ENCODE measurements at places on chromosomes 1 and 21. TPM values are rescaled to one million over a fixed set of nuclear protein-coding genes. Genes with fewer than 3 reads are reported as not detected.

DNA sequence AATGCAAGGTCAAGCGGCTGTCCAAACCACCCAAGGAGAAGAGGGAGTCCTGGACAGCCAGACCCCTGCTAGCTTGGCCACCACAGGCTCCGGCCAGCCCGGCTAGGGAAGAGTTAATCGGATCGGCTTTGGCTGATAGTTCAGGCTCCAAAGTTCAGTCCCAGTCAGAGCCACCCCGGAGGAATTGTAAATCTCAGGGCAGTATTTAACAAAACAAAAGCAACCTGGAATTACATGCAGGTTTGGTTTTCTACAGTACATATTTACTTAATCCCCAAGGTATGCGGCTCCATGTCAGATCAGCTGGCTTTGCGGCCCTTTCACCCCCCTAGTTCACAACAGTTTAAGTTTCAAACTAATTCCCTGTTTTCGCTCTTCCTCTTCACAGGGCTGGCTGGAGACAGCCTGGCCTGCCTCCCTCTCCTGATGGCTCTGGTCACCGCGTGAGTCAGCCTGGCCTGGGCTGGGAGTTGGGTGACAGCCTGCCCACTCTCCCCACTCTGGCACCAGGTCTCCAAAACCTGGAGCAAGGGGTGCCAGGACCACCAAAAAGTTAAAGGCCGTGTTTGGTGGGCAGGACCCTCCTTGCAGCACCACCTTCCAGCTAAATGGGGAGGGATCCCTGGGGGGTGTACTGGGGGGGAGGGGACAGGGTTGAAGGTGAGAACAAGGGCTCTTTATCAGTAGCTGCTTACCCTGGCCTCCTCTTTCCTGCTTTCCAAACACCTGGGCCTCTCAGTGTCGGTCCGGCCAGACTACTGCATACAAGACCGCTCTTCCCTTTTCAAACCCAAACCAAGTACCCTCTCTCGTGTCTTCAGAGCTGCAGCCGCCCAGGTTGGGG, 1.9 kb downstream of the DHRS3 start:
- H3K4me1 ChIP-seq, result peaks cover 70% of the 10 kb centered on the region
- H3K27me3 ChIP-seq, result no peaks in the 10 kb centered on the region
- peak overlapping the region; percentile 91 for H3K27ac ChIP-seq
- H3K36me3 ChIP-seq, result peaks cover 22% of the 10 kb centered on the region
- no peak for DNase-seq

DNA sequence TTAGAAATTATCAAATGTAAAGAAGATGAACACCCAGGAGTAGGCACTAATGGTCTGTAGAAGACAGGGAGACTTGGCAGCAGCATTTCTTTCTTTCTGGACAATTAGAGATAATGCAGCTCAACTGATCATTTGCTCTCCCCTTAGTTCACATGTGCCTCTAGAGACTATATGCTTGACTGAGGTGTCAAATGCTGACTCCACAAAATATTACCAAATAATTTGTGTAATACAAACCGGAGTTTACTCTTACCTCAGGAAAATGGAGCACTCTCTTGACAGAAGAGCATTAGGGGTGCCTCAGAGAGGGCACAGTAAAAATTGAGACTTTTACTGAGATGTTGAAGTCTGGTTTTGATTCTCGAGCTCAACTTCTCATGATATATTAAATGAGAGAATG, 131.8 kb downstream of the ATP6V1G3 start:
- H3K36me3 ChIP-seq, result no peaks in the 10 kb centered on the region
- H3K4me3 ChIP-seq, result no peak overlapping the region
- no peak for DNase-seq

DNA sequence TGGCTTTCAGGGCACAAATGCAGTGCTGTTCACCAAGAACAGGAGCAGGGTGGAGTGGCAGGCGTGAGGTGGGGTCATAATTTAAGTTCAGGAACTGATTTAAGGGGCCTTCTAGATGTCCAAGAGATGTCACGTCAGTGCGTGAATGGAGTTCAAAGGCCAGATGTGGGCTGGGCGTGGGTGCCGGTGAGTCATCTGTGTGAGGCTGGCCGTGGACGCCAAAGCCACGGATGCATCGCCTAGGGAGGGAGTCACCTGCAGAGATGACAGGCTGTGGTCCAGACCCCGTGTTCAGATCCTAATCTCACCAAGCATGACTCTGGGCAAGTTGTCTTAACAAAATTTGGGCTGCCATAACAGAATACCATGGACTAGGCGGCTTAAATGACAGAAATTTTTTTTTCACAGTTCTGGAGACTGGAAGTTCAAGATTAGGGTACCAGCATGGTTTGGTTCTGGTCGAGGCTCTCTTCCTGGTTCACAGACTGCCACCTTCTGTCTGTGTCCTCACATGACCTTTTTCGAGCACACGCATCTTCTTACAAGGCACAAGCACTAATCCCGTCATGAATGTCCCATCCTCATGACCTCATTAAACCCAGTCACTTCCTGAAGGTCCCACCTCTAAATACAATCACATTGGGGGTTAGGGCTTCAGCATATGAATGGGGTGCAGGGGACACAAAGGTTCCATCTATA, 109.6 kb downstream of the PRDM2 start:
- no peaks in the 10 kb centered on the region for H3K36me3 ChIP-seq
- H3K4me1 ChIP-seq, result peaks cover 3% of the 10 kb centered on the region
- no peaks in the 10 kb centered on the region for H3K27me3 ChIP-seq
- DNase-seq, result no peak
- no peak overlapping the region for H3K27ac ChIP-seq

DNA sequence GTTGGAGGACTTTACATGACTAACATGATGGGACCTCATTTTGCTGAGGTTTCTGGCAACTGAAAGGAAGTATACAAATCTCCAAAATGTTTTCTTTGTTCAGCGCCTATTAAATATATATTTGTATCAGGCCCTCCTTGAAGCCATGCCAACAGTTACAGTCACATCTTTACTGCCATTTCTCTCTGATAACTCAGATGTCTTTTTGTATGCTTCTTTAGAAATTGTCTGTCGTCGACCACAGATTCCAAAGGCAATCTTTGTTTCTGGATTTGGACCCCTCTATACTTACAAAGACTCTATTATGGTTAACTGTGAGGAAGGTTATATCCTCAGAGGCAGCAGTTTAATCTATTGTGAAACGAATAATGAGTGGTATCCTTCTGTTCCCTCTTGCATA, 69.4 kb downstream of the C4BPA start:
- no peaks in the 10 kb centered on the region for H3K27me3 ChIP-seq
- H3K27ac ChIP-seq, result no peak overlapping the region
- no peaks in the 10 kb centered on the region for H3K4me1 ChIP-seq

GRCh38 chr1:90198616-90199332, 203.9 kb downstream of the ZNF326 start:
- peaks cover 8% of the 10 kb centered on the region for H3K27me3 ChIP-seq
- H3K4me1 ChIP-seq, result no peaks in the 10 kb centered on the region
- no peaks in the 10 kb centered on the region for H3K36me3 ChIP-seq
- no peak overlapping the region for H3K27ac ChIP-seq
- DNase-seq, result peak; percentile 74
- H3K4me3 ChIP-seq, result no peak overlapping the region

- no peak for DNase-seq
- H3K36me3 ChIP-seq, result no peaks in the 10 kb centered on the region
- H3K27ac ChIP-seq, result no peak overlapping the region
- H3K4me1 ChIP-seq, result peaks cover 17% of the 10 kb centered on the region
Observed at GRCh38 chr1:3593745-3594144, 17.6 kb downstream of the MEGF6 start.

- H3K4me1 ChIP-seq, result peaks cover 38% of the 10 kb centered on the region
- DNase-seq, result no peak
- no peaks in the 10 kb centered on the region for H3K27me3 ChIP-seq
- H3K27ac ChIP-seq, result no peak overlapping the region
Observed at GRCh38 chr1:180544050-180544449, 14.7 kb upstream of the OVAAL start.

DNA sequence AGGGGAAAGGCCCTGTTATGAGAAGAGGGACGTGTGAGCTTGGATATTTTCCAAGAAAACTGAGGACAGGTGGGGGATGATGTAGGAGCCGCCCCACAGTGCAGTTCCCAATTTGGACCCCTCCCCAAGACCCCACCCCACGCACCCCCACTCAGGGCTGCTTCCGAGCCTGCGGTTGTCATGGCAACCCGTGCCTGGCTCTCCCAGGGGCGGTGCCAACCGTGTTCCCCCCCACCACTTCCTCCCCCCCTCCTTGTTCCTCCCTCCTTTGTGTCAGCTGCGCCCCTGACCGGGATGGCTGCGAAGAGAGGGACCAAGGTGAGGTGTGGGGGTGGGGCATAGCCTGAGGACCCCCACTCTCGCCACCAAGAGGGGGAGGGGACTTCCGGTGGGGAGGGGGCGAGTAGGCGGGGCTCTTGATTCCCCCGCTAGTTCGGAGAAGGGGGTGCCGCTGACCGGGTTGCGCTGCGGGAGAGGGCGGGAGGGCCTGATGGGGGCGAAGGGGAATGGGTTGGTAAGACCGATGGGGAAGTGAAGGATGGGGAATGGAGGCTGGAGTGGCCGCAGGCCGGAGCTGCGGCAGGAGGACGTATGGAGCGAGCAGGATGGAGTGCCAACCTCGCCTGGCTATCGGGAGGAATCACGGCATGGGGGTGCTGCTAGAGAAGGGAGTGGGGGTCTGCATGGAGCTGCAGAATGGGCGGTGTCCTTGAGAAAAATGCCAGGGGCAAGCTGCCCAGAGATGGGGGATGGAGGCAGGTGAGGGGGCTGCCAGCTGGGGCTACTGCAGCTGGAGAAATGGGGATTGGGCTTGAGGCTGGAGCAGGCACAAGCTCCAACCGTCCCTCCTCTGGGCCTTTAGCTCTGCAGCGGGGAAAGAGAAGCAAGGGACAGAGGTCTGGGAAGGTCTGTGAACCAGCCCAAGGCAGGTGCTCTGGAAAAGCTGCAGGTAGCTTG, 953 bp downstream of the TRIM46 start:
- peak; percentile 84 for DNase-seq
- H3K27me3 ChIP-seq, result peaks cover 24% of the 10 kb centered on the region
- no peak overlapping the region for H3K27ac ChIP-seq
- peaks cover 16% of the 10 kb centered on the region for H3K36me3 ChIP-seq

GRCh38 chr1:118290046-118290445, 105.0 kb upstream of the SPAG17 start:
- H3K36me3 ChIP-seq, result no peaks in the 10 kb centered on the region
- peaks cover 21% of the 10 kb centered on the region for H3K4me1 ChIP-seq
- no peak overlapping the region for H3K4me3 ChIP-seq
- H3K27ac ChIP-seq, result peak overlapping the region; percentile 55
- no peak for DNase-seq

- no peaks in the 10 kb centered on the region for H3K27me3 ChIP-seq
- H3K27ac ChIP-seq, result peak overlapping the region; percentile 92
- peak overlapping the region; percentile 48 for H3K4me3 ChIP-seq
- peaks cover 78% of the 10 kb centered on the region for H3K4me1 ChIP-seq
- no peak for DNase-seq
- no peaks in the 10 kb centered on the region for H3K36me3 ChIP-seq
Observed at GRCh38 chr1:18948913-18949685, 7.4 kb downstream of the IFFO2 start.

DNA sequence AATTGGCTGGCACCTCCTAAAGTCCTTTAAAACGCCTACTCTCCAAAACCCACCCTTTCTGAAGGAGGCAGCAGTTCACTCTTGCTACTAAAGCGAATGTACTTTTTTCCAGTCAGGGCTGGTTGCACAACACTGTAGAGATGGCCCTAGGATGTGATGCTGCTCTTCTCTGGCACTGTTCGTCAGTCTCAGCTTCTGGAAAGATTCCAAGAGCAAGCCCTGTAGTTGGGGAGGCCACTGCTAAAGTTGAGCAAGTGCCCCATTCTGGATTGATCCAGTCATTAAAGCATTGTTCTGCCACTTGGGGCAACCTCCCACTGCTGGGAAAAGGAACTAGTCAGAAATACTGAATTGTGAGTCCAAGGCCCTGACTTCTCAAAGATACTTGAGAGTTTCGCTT, 28.5 kb upstream of the KCNQ4 start:
- peaks cover 59% of the 10 kb centered on the region for H3K4me1 ChIP-seq
- H3K27ac ChIP-seq, result peak overlapping the region; percentile 83
- no peaks in the 10 kb centered on the region for H3K27me3 ChIP-seq
- H3K4me3 ChIP-seq, result no peak overlapping the region

DNA sequence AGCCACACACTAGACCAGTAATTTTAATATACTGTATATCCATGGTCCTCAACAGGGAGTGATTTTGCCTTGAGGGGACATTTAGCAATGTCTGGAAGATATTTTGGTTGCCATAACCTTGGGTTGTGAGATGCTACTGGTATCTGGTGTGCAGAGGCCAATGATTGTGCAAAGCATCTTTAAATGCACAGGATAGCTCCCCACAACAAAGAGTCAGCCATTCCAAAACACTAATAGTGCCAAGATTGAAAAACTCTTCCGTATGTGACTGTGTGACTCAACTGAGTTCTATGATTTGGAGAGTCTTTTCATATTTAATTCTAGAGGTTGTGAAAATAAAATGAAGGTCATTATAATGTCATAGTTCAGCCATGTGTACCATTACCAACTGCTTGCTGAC, 141.4 kb upstream of the CACYBP start:
- H3K4me1 ChIP-seq, result no peaks in the 10 kb centered on the region
- H3K4me3 ChIP-seq, result no peak overlapping the region
- no peak overlapping the region for H3K27ac ChIP-seq
- H3K36me3 ChIP-seq, result no peaks in the 10 kb centered on the region
- H3K27me3 ChIP-seq, result no peaks in the 10 kb centered on the region

DNA sequence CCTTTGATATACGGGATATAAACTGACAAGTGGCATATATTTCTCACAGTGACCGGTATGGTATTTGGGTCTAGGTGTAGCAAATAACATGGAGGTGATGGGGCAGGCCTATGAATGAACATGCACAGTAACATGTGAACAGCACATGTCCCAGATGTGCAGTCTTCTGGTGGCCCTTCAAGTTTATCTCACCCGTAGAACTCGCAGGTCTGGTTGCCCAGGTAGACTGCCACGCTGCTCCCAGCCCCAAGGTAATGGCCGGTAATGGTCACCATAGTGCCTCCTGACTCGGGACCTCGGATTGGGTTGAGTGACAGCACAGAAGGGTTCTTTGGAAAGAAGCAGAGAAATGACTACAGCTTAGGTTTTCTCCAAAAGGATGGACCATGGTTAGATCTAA, 141.2 kb upstream of the CD34 start:
- H3K27me3 ChIP-seq, result no peaks in the 10 kb centered on the region
- peaks cover 19% of the 10 kb centered on the region for H3K4me1 ChIP-seq
- H3K36me3 ChIP-seq, result peaks cover 34% of the 10 kb centered on the region
- H3K4me3 ChIP-seq, result no peak overlapping the region
- no peak overlapping the region for H3K27ac ChIP-seq

The SETSIP gene
- total RNA-seq, result not detected

The C1orf141 gene
- total RNA-seq, result not detected

The ALX3 gene
- not detected for total RNA-seq

The EVI5 gene
- 55.2 TPM for total RNA-seq

The GBP5 gene
- total RNA-seq, result 0.42 TPM

The MCOLN2 gene
- total RNA-seq, result 0.23 TPM

The FAM131C gene
- total RNA-seq, result not detected

Measured in esophagus muscularis mucosa (tissue), 4 donors.